ENCODE measurements at places on chromosomes 7 and 10.

DNA sequence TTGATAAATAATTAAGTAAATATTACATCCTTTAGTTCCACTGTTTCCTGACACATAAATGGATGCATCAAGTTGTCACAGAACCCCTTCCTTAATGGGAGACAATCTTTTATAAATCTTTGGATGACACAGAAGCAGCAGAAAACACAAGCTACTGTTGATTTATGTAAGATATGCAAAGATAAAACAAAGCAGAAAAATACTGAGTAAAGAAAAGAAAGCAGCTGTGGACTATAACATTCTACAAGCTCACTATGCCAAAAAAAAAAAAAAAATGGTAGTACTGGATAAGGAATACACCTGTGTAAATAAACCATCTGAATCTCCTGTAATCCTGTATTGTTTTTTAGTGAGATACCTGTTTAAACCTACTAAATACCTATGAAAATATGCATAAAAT is 92.0 kb upstream of the FAM180A start:
- no peak for DNase-seq
- H3K27ac ChIP-seq = no peak overlapping the region
- H3K4me3 ChIP-seq = no peak overlapping the region
- no peaks in the 10 kb centered on the region for H3K27me3 ChIP-seq

DNA sequence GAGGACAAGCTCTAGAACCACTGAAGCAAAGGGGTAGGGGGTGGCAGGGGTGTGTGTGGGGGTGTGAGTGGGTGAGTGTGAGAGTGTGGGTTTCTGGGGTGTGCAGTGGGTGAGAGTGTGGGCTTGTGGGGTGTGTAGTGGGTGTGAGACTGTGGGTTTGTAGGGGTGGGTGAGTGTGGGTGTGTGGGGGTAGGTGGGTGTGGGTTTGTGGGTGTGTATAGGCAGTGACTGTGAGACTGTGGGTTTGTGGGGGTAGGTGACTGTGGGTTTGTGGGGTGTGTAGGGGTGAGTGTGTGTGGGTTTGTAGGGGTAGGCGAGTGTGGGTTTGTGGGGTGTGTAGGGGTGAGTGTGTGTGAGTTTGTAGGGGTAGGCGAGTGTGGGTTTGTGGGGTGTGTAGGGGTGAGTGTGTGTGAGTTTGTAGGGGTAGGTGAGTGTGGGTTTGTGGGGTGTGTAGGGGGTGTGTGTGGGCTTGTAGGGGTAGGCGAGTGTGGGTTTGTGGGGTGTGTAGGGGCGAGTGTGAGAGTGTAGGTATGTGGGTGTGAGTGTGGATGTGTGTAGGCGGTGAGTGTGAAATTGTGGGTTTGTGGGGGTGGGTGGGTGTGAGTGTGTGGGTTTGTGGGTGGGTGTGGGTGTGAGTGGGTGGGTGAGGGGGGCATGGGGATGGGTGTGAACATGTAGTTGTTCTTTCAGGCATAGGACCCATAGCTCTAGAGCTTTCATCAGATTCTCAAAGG is 8.8 kb downstream of the NOS3 start:
- DNase-seq = no peak
- H3K4me1 ChIP-seq = peaks cover 55% of the 10 kb centered on the region
- H3K27me3 ChIP-seq = no peaks in the 10 kb centered on the region
- no peak overlapping the region for H3K4me3 ChIP-seq
- H3K27ac ChIP-seq = no peak overlapping the region
- peaks cover 5% of the 10 kb centered on the region for H3K36me3 ChIP-seq

- H3K27ac ChIP-seq = no peak overlapping the region
- peaks cover under 1% of the 10 kb centered on the region for H3K27me3 ChIP-seq
- H3K4me1 ChIP-seq = no peaks in the 10 kb centered on the region
- H3K36me3 ChIP-seq = no peaks in the 10 kb centered on the region
These were observed 78.1 kb upstream of the RET start for GRCh38 chr10:42998481-42999384.

DNA sequence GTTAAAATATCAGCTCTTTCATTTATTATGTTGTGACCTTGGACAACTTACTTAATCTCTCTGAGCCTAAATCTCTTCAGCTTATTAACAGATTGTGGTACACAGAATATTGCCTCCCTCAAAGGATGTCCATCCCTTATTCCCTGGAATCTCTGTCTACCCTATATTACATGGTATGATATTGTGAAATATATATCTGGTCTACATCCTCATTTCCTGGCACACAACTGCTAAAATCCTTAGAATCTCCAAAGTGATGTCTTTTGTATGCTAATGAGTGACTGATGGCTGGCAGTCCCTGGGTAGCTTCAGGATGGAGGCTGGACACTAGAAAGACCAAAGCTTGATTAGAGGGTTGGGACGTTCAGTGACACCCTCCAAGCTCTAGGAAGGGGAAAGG is 25.8 kb downstream of the ZNF438 start:
- no peaks in the 10 kb centered on the region for H3K27me3 ChIP-seq
- H3K4me1 ChIP-seq = peaks cover 3% of the 10 kb centered on the region
- no peak overlapping the region for H3K27ac ChIP-seq
- DNase-seq = no peak

DNA sequence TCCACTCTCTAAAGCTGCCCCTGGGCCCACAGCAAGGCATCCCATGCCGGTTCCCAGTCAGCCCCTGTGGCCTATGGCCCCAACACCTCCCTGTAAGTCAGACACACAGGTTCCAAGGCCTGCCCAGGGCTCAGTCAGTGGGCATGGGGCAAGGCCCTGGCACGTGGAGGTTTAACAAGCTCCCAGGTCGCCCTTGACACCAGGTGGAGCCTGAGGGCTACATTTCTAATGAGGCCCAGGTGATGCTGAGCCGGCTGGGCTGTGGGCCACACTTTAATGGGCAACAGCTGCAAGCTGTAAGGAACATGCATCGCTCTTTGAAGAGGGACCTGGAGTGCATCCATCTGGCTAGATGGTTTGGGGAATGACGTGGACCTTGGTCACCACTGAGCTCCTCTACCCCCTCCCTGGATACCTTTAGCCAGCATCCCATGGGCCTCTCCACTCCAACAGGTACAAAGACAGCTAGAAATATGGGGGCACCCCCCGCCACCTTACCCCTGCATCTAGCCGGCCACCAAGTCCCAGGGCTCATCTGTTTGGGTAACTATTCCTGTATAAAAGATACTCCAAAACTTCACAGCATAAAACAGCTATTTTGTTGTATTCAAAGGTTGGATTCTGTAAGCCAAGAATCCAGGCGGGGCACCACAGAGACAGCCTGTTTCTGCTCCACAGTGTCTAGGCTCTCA is 122.5 kb downstream of the OAT start:
- no peaks in the 10 kb centered on the region for H3K4me1 ChIP-seq
- no peak overlapping the region for H3K27ac ChIP-seq
- no peak for DNase-seq
- H3K4me3 ChIP-seq = no peak overlapping the region

All from CD4-positive, alpha-beta T cell (primary cell).